Fibroblast of skin of right quadriceps (primary cell): ENCODE measurements at places on chromosomes 6 and 20.

DNA sequence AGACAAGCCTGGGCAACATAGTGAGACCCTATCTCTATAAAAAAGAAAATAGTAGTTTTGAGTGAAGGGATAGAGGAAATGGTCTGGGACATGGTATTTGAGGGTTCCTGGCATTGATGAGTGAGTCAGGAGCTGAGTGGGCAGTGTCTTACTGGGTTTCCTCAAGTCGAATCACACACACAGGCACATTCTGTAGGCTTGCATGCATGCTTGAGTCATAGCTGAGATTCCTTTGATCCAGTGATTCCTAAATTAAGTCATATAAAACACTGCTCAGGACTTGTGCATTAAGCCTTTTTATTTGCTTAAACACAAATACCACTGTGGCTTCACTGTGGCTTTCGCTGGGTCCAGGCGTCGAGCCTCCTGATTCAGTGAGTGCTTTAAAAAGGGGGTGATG, 71.8 kb upstream of the TMEM181 start:
- peak; percentile 97 for DNase-seq

- DNase-seq = peak; percentile 82
These were observed 177.9 kb downstream of the COL9A1 start for GRCh38 chr6:70124882-70125545.

DNA sequence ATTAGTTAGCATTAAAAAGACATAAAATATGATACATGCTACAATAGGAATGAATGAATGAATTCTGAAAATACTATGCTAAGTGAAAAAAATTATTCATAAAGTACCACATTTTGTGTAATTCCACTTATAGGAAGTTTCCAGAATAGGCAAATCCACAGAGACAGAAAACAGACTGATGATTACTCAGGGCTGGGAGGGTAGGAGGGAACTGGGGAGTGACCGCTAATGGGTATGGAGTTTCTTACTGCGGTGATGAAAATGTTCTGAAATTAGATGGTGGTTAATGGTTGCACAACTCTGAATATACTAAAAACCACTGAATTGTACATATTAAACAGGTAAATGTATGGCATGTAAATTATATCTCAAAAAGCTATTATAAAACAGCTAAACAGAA, 22.6 kb downstream of the FERMT1 start:
- DNase-seq = no peak

DNA sequence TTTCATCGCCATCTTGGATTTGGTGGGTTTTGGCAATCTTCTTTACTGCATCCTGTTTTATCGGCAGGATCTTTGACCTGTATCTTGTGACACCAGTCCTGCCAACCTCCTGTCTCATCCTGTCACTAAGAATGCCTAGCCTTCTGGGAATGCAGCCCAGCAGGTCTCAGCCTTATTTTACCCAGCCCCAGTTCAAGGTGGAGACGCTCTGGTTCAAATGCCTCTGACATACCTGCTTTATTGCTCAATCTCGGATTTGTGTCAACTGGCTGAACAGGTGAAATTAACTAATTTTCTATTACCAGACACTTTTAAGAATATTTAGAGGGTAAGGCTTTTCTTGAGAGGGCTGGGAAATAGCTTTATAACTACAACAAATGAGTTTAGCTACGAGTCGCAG, 102.5 kb downstream of the SASH1 start:
- DNase-seq = no peak

DNA sequence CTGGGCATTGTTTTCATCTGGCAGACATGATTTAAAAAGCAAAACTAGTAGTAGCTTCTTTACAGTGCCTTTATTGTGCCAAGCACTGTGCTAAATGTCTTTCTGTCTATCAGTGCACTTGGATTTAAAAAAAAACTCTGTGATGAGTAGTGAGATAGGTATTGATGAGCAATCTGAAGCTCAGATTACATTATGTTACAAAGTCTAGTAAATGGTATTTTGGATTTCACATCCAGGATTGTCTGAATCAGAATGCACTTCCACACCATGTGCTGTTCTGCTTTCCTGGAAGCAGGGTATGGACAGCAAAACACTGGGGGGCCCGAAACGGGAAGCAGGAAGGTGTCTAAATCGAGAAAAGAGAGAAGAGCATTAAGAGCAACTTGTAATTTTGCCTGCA, 103.4 kb upstream of the CCN2 start:
- peak; percentile 76 for DNase-seq

DNA sequence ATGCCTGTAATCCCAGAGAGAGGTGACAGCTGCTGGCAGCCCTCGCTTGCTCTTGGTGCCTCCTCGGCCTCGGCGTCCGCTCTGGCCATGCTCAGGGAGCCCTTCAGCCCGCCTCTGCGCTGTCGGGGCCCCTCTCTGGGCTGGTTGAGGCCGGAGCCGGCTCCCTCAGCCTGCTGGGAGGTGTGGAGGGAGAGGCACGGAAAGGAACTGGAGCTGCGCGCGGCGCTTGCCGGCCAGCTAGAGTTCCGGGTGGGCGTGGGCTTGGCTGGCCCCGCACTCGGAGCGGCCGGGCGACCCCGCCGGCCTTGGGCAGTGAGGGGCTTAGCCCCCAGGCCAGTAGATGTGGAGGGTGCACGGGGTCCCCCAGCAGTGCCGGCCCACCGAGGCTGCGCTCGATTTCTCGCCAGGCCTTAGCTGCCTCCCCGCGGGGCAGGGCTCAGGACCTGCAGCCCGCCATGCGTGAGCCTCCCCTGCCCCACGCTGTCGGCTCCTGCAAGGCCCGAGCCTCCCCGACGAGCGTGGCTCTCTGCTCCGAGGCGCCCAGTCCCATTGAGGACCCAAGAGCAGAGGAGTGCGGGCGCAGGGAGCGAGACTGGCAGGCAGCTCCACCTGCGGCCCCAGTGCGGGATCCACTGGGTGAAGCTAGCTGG, 34.6 kb downstream of the C6orf52 start:
- DNase-seq = peak; percentile 1

GRCh38 chr6:154245506-154245905, 111.1 kb downstream of the IPCEF1 start:
- no peak for DNase-seq

DNA sequence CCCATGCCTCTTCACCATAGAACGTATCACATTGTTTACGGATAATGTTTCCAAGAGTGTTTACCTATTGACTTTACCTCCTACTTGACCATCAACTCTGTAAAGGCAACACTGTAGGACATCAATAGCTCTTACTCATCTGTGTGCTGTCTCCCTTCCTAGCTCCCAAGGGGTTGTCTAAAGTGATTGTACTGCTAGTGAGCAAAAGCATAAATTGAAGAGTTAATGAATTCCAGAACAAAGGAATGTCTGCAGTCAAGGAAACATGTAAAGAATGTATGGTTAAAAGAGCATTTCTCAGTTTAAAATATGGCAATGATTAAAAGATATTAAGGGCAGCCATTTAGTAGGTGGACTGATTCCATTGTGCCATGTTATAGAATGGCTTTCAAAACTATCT, 985.4 kb downstream of the TBC1D32 start:
- DNase-seq = peak; percentile 59

DNA sequence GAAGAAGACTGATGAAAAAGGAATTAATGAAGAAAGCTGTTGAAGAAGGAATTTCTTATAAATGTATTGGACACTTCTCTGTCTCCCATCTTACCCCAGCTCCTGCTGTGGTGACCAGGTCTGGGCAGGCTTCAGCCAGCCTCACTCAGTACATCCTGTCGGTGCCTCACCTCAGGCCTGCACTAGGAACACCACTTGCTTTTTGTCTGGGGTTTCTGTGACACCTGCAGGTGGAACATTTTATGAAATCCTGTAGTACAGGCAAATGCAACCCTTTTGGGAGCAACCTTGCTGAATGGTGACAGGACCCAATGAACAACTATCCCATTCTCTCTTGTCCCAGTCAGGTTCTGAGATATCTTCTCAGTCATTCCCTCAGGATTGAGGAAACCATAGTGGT, 129.7 kb downstream of the PRDM13 start:
- DNase-seq = no peak

- DNase-seq = peak; percentile 98
These were observed 19.0 kb upstream of the ASIP start for GRCh38 chr20:34222208-34222607.

DNA sequence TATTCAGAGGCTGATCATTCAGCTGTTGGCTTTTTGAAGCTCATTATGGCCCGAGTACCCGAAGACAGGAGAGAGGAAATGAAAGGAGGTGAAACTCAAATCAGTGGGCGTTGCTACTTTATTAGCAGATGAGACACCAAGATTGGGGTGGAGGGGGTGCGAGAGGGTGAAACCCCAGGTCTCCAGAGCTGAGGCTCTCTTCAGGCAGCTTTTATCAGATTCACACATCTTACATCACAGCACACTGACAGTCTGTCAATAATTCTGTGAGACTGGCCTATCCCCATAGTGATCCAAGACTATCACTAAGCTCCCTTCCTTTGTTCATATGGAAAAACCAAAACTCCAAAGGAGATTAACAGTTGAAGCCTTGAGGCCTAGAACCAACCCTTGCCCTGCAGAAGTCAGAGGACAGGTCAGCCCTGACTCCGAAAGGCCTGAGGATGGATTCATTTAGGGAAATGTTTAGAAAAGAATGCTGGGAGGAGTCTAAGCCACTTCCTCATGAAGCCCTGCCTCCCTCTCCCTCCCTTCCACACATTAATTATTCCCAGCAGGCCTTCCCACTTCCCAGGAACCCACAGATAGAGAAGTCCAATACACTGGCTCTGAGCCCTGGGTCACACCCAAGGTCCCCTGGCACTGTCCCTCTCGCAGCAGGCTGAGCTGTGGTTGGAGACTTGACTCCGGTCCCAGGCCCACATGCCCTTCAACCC, 23.2 kb downstream of the TRERF1 start:
- DNase-seq = peak; percentile 49

- DNase-seq = no peak
These were observed 42.9 kb upstream of the UFL1 start for GRCh38 chr6:96478695-96479094.

GRCh38 chr6:166204852-166205650, 37.4 kb upstream of the TBXT start:
- no peak for DNase-seq

DNA sequence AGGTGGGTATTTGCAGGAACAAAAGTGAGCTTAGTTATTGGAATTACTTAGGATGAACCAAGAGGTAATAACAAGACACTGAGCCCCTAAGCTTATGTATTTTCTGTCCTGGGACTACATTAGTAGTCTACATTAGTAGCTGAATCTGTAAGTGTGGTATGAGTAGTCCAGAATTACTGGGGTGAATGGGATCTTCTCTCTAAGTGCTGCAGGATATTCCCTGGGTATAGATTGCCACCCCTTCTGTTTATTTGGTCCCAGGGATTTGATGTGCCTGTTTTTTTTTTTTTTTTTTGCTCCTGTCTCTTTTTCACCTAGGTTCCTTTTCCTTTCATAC, 5.9 kb downstream of the CD2AP start:
- no peak for DNase-seq

GRCh38 chr6:137829641-137830083, 37.4 kb upstream of the TNFAIP3 start:
- peak; percentile 64 for DNase-seq

GRCh38 chr6:2680264-2680922, 70.3 kb downstream of the MYLK4 start:
- no peak for DNase-seq
